Right lobe of liver (tissue), 6 donors: ENCODE measurements at places on chromosomes 13 and 19.

DNA sequence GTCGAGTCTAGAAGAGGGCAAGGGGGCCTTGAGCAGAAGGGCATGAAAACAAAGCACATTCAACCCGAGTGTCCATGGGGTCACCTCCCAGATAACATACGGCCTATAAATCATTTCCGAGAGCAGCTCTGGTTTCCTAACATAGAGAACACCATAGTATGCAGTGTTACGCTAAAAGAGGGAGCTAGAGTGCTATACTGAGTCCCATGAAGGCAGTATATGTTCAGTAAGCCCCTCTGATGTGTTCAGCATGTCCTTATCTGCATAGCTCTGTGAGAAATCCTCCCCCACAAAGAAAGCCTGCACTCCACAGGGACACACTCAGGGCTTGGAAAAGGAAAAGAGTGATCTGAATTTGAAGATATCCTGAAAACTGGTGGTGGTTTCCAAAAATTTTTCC, 175.4 kb downstream of the FLT1 start:
- DNase-seq, result no peak

GRCh38 chr19:5098646-5099045, 129.7 kb downstream of the KDM4B start:
- DNase-seq, result no peak

- DNase-seq, result no peak
Measured at GRCh38 chr13:98351636-98352035, 174.6 kb upstream of the RNF113B start.

DNA sequence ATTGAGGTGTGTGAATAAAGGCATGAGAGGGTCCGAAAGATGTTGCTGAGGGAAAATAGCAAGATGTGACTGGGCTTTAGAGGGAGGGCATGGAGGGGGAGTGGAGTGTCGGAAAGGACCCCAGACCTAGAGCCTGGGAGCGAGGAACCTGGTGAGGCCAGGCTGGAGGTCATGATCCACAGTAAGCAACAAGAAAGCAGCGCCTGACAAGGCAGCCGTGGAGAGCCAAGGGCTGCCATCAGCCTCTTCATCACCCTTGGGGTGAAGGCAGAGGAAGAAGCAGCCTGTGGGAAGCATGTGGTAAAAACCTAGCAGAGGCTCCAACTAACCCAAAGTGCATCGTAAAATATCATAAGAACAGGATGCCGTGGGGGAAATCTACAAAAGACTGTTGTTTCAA, 162.8 kb upstream of the SOX1 start:
- DNase-seq, result no peak

DNA sequence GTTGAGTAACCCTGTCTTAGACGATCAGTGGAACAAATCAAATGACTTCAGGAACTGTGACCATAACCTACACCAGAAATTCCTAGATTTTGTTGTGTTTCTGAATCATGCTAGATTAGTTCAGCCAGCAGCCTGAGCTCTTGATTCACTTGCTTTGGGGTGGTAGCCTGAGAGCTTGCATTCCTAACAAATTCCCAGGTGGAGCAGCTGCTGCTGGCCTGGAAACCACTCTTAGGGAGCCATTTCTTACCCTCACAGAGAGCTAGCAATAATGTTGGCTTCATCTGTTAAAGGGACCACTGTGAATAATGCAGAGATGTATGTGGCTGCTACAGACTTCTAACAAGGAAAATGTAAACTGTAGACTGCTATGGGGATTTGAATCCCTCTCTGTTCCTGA, 388.1 kb upstream of the PRR20A start:
- no peak for DNase-seq

- no peak for DNase-seq
Measured at GRCh38 chr19:47490031-47490430, 6.0 kb upstream of the KPTN start.

DNA sequence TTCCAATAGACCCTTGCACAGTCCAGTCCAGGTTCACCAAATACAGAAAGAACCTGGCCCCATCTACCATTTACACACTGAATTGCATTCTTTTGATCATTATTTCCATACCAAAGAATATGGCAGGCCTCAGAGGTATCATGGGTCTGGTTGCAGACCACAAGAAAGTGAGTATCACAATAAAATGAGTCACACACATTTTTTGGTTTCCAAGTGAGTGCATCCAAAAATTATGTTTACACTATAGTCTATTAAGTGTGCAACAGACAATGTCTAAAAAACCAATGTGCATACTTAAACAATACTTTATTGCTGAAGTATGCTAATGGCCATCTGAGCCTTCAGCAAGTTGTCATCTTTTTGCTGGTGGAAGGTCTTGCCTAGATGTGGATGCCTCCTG, 105.3 kb downstream of the SPACA7 start:
- DNase-seq, result no peak

GRCh38 chr13:112669881-112670499, 19.8 kb upstream of the ATP11A start:
- DNase-seq, result no peak

- DNase-seq, result no peak
Measured at GRCh38 chr13:75871059-75871458, 234.9 kb downstream of the LMO7 start.

DNA sequence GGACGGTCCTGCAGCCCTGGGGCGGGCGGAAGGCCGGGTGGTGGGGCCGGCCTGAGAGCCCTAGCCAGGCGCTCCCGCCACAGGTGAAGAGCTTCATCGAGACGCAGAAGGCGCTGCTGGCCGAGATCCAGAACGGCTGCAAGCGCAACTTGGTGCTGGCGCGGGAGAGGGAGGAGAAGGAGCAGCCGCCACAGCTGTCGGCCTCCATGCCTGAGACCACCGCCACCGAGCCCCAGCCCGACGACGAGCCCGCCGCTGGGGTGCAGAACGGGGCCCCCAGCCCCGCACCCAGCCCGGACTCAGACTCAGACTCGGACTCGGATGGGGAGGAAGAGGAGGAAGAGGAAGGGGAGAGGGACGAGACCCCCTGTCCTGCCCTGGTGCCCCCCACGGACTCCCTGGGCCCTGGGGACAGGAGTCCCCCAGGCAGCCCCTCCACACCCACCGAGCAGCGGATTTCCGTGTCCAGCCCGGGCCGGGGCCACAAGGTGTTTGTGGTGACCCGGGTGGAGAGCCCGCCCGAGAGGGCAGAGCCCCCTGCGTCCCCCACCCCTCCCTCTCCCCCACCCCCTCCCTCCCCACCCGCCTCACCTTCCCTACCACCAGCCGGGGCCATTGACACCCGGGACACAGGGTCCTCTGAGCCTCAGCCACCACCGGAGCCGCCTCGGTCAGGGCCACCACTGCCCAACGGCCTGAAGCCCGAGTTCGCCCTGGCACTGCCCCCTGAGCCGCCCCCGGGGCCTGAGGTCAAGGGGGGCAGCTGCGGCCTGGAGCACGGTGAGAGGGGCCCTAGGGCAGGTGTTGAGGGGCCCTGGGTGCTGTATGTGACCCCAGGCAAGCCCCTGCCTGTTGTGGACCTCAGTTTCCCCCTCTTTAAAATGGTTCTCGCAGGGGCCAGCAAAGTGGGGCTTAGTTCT, 15.3 kb downstream of the NKPD1 start:
- DNase-seq, result no peak

- DNase-seq, result no peak
Measured at GRCh38 chr19:21314676-21315075, 14.5 kb downstream of the ZNF708 start.

DNA sequence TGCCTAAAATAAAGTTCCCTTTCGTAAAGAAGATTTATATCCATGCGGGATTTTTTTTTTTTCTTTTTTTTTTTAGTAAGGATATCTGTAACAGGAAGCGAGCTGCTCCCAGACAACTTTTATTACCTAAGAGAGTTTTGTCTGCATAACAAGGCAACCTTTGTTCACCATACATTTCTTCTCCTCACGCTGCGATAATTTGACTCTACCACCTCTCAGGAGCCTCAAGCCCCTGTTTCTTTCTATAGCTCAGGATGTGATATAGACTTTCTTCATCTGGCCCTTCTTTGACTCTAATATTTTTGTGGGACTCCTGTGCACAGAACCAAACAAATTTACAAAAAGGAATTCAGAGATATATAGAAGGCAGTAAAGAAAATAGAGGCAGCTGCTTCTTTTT, 1053.7 kb upstream of the SPRY2 start:
- DNase-seq, result no peak

- DNase-seq, result no peak
Measured at GRCh38 chr19:41528106-41528505, 47.9 kb upstream of the CEACAM21 start.

- DNase-seq, result no peak
Measured at GRCh38 chr13:66794340-66795031, 435.6 kb downstream of the PCDH9 start.

DNA sequence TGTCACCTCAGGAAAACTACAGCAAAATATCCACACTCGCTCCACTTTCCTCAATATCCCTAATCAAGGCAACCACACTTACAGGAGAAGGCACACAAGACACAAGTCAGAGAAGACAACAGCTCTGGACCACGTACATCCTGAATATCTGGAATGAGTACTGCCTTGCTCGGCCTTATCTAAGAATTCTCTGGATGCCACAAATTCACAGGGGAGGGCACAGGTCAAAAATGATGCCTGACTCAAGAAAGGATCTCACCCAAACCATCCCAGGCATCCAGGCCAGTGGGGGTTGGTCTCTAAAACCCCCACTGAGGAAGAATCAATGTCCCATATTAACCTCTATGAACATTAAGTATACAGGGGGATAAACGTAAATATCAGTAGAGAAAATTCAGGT, 29.9 kb downstream of the ATP7B start:
- DNase-seq, result no peak

GRCh38 chr13:92255526-92255925, 857.1 kb downstream of the GPC5 start:
- DNase-seq, result no peak

DNA sequence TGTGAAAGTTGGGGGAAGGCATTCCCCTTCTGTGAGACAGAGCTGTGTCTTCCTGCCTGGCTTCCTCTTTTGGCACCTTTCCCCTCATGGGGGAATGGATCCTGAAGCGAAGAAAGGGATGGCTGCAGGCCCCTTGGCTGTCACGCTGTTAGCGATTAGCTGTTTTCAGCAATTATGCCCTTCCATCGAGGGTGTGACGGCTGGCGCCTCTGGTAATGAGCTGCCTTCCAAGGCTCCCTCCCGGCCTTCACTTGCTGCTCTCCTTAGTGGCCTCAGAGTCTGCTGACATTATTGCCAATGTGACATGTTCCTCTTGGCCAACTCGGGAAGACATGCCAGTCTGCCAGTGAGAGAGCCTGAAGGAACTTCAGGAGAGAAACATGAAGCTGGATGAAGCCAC, 162.1 kb downstream of the ZIC5 start:
- DNase-seq, result no peak

- DNase-seq, result no peak
Measured at GRCh38 chr13:70415136-70415535, 306.9 kb upstream of the KLHL1 start.

GRCh38 chr13:26220575-26220974, 1.5 kb downstream of the RNF6 start:
- DNase-seq, result no peak

DNA sequence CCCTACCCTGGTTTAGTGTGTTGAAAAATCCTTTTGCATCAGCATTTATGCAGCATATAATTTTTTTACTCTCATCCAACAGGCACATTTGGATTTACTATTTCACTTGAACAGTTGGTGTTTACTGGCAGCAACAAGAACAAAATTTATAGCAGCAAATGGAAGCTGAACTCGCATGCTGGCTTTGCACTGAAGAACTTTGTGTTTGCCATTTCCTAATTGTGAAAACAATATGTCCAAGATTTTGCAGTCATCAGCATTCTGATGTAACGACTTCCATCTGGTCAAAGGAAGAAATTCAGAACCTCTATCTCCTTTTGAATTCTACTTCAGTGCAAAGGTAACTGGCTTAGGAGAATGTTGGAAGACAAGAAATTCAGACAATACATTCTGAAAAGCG, 131.0 kb downstream of the DLEU7 start:
- no peak for DNase-seq

GRCh38 chr19:11127905-11128304, 27.7 kb downstream of the SPC24 start:
- no peak for DNase-seq

- no peak for DNase-seq
Measured at GRCh38 chr13:34640179-34640992, 301.7 kb upstream of the NBEA start.

DNA sequence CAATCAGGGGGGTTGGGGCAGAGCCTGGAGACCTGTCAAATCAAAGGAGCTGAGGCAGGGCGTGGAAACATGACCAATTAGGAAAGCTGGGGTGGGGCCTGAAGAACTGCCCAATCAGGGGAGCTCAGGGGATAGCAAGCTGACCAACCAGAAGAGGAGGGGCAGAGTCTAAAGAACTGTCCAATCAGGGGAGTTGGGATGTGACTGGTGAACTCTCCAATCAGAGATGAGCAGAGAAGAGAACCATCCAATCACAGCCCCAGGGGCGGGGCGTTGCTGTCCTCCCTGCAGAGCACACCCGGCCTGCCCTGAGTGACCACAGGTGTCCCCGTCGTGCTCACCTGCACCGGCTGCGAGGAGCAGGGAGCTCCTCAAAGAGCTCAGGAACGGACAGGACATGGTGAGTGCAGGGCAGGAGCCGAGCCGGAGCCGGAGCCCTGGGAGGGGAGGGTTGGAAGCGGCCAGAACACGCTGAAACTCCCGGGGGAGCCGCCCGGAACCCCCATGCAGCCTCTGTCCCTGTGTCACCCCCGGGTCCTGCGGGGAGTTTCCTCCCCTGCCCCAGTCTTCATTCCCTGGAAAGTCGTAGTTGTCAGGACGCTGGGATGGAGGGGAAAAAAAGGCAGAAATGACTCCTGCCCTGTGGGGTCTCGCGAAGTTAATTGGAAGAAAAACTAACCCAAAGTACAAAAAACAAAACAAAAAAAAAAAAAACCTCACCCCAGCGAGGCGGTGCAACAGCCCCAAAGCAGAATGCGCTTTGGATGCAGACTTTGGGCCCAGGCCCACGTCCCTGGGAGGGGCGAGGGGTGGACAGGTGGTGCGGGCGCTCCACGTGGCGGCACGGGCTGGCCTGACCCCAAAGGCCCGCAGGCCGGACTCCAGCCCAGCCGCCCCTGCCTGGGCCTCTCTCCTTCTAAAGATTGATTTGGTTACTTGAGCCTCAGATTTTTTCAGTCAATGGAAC, at the start of gene ZNF556:
ZNF556 (plus strand) TSS at position 311 of the 967 bp plus-strand sequence; CDS start at position 398, 87 bp downstream.
- no peak for DNase-seq

DNA sequence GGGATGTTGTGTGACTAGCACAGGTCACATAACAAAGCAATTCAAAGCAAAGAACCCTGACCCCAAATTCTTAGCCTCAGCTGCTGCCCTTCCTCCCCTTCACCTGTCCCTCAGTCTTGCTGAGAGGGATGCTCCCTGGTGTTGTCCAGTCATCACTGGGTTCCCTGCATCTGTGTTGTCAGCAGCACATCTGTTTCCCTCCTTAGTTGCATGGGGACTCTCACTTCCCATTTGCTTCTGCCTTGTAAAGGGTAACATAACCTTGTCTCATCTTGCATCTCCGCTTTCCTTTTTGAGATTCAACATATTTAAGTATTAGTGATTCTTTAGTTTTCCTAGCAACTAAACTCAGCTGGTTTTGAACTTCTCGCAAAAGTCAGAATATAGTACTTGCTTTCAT, 54.0 kb downstream of the SPATA13 start:
- DNase-seq, result no peak

- no peak for DNase-seq
Measured at GRCh38 chr13:60491531-60491930, 94.5 kb downstream of the TDRD3 start.

- no peak for DNase-seq
Measured at GRCh38 chr13:79973533-79973963, 367.4 kb downstream of the SPRY2 start.
